Fibroblast of pulmonary artery (primary cell): ENCODE measurements at places on chromosomes 11 and 22.

DNA sequence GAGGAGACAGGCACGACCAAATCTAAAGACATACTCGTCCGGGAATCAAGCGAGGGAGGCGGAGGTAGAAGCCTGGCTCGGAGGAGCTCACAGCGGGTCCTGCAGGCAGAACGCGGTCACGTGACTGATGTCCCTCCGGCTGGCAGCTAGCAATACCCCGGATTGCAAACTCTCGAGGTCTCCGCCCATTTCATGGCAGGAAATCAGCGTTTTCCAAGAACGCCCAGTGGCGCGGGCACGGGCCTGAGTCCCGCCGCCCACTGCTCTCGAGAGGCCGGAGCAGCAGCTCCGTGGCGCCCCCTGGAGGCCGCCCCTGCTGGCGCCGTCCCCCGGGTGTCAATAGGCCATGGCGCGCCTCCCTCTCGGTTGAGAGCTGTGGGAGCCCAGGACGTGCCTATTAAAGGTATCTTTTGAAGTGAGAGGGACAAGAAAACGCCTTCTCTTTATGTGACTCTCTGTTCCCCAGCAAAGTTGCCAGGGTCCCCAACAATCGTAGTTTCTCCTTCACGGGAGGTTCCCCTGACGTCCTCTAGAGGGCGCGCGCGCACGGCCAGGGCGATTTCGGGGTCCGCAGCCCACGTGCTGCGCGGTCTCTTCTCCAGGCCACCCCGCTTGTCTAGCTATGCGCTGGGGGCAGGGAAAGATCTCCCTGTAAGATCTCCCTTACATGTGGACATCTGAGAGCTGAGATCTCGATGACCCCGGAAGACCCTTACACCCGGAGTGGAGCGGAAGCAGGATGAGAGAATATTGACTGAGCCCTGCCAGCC lies 37.3 kb upstream of the RBFOX2 start:
- peak; percentile 95 for DNase-seq

- no peak for DNase-seq
Observed at GRCh38 chr22:49333206-49333605, 494.5 kb downstream of the BRD1 start.

- DNase-seq = no peak
Observed at GRCh38 chr11:57244911-57245310, 7.9 kb upstream of the APLNR start.

GRCh38 chr22:49730656-49731055 lies 97.0 kb downstream of the BRD1 start:
- DNase-seq = no peak

DNA sequence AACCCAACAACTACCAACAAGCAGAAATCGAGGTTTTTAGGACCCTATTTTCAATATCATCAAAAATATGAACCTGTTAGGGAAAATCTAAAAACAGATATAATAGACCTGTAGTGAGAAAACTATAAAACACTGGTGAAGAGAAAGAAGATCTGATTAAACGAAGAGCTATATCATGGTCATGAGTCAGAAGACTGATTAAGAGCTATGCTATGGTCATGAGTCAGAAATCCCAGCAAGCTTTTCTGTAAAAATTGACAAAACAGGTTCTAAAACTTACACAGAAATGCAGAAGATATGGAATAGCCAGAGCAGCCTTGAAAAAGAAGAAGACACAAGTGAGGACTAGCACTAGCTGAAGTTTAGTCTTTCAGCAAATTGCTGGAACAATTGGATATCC lies 345.0 kb downstream of the TBC1D22A start:
- peak; percentile 70 for DNase-seq
